Sigmoid colon (tissue), 7 donors: ENCODE measurements at places on chromosomes 3 and 15.

DNA sequence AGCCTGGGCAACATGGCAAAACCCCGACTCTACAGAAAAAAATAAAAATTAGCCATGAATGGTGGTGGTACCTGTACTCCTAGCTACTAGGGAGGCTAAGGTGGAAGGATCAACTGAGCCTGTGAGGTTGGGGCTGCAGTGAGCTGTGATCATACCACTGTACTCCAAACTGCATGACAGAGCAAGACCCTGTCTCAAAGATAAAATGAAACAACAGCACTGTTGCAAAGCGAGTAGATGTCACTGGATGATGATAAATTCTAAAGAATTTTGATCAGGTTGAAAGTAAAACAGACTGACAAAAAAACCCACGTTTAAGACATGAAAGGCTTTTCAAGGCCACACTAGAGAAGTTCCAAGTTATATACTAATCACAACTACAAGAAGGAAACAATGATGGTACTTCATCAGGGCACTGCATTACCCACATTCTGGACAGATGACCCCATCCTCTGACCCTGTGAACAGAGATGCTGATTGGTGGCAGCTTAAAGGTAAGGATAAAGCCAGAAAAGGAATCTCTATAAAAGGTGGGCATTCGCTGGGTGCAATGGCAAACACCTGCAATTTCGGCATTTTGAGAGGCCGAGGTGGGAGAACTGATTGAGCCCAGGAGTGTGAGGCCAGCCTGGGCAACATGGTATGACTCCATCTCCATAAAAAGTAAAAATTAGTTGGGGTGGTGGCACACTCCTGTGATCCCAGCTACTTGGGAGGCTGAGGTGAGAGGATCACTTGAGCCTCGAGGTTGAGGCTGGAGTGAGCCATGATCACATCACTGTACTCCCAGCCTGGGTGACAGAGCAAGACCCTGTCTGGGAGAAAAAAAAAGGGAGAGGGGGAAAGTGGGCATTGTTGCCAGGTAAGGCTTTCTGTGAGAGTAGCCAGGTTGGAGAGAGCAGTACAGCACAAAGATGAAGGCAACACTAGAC, 59.2 kb downstream of the TBL1XR1 start:
- DNase-seq, result no peak

DNA sequence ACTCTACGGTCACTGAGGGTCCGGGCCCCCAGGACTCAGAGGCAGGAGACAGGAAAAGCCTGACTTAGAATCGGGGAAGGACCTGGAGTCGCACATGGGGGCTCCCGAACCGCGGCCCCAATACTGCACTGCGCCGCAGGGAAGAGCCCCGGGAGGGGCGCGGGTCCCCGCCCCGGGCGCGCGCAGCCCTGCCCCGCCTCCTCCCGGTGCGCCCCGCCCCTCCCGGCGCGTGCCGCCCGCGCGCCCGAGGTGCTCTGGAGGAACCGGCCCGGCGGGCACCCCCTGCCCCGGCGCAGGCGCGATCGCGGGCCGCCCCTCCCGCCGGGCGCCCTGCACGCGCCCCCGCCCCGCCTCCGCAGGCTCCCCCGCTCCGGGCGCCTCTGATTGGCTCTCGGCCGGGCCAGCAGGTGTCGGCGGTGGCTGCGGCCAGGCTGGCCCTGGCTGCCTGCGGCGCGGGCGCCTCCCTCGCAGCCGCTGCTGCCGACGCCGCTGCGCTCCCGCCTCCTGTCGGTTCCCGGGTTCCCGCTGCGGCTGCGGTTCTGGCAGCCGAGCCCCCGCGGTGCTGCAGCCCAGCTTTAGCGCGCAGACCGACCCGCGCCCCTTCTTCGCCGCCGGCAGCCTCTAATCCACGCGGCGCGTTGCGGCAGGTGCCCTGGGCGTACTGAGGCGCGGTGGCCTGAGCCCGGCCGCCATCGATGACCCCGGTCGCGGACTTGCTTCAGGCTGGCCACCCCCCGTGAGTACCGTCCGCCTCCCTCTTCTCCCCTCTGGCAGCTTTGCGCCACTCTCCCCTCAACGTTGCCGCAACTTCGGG, at the start of gene MYRIP:
MYRIP (plus strand) TSS at position 429 of the 814 bp plus-strand sequence. CDS start 91,208 bp downstream, outside the sequence.
- peak; percentile 69 for DNase-seq

DNA sequence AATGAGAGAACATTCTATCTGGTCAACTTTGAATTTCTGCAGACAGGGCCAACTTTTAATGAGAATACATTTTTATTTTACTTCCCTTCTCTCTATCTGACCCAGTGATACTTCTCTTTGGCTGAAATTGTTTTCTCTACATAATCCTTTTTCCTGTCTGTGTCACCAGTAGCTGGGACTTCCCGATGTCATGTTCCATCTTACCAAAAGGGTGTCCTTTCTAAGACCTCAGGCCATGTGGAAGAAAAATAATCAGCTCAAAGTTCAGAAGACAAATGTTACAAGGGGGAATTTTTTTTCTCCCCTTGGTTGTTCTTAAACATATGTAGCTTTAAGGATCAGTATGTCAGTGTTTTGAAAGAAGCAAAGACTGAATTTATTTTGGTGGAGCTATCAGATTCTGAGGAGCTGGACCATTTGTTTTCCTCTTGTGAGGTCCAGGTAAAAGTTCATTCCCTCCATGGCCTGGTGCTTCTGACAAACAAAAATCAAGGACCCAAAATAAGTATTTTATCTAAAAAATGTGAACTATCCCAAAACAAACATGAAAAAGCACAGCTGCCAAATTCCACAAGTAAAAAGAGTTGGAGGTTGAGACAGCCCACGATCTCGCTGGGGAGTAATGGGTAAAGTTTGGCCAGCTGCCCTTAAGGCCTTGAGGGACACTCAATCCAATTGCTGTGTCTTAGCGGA, 859.4 kb upstream of the NR2F2 start:
- DNase-seq, result no peak

DNA sequence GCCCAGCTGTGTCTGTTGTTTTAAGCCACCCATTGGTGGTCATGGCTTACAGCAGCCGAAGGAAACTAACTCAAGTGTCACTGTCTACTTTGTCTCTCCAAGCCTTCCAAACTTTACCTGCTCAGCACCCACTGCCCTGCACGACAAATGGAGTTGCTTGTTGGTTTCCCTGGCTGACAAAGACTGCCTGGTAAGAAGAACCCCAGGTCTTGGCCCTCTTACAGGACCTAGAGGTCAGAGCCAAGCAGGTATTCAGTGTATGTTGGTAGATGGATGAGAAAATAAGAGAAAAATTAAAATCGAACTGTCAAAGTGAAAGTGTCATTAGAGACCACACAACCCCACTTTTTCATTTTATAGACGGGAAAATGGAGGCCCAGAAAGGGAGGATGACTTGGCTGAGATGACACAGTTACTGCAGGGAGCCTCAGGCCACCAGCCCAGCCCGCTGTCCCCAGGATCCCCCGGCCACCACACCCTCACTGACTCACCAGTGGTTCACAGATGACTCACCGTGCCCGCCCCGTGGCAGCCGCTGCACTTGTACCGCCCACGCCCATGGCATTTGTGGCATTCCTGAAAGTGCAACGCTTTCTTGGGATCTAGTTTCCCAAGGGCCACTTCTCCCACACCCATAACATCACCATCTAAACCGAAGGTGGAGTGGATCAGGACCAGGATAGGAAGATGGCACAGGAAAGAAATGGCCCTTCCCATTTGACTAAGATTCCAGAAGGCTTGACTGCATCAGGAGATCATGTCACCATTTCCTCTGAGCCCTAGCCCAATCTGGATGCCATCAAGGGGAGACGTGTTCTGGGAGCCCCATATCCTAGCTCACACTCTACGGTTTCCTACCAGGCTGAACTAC, 15.2 kb downstream of the SSUH2 start:
- peak; percentile 71 for DNase-seq

DNA sequence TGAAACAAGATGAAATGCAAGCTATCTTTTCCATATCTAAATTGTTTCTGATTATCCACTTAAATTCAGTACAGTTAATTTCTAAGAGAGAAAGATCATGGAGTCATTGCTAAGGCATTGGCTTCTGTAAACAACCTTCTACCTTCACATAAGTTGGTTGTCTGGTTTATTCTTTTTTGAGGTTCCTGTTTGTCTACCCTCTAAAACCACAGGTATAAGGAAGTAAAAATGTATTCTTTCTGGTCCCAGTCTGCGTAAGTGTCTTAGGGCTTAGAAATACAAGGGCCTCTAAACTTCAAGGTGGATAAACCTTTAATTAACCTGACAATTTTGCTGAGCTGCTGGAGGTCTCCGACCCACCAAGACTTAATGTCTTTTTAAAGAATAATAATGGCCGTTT, 3.6 kb upstream of the ATOSA start:
- DNase-seq, result no peak

DNA sequence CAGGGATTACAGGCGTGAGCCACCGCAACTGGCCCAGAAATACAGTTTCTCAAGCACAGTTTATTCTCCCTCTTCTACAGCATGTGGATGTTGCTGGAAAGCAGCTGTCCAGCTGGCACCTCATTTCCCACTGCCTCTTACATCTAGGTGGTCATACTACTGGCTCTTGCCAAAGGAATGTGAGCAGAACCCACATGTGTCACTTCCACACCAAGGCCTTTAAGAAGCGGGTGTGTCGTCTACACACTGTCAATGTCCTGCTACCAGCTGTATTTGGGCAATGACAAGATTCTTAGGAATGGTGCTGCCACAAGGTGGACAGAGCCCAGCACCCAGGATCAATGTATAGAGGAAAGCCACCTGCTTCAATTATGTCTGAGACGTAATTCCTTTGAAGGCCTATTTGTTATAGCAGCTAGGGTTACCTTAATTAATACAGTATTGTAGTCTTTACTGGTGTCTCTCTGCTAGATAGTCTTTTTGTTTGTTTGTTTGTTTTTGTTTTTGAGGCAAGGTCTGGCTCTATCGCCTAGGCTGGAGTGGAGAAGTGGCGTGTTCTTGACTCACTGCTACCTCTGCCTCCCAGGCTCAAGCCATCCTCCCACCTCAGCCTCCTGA, 15.1 kb upstream of the RAB7A start:
- no peak for DNase-seq

DNA sequence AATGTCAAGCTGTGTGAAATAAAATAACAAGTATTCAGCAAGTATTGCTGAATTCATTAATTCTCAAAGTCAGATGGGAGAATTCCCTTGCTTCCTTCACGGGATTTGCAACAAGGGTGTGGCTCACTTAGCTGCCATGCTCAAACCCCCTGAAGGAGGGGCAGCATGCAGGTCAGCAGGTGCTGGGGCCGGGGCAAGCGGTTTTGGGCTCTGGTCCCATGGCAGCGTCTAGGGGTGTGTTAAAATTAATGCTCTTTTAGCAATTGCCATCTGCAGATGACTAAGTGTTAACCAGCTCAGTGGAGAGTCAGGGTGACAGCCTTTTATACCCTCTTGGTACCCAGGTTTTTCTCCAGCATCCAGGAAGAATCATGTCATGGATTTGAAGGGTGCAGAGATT, 40.0 kb upstream of the RBMS3 start:
- DNase-seq, result no peak

DNA sequence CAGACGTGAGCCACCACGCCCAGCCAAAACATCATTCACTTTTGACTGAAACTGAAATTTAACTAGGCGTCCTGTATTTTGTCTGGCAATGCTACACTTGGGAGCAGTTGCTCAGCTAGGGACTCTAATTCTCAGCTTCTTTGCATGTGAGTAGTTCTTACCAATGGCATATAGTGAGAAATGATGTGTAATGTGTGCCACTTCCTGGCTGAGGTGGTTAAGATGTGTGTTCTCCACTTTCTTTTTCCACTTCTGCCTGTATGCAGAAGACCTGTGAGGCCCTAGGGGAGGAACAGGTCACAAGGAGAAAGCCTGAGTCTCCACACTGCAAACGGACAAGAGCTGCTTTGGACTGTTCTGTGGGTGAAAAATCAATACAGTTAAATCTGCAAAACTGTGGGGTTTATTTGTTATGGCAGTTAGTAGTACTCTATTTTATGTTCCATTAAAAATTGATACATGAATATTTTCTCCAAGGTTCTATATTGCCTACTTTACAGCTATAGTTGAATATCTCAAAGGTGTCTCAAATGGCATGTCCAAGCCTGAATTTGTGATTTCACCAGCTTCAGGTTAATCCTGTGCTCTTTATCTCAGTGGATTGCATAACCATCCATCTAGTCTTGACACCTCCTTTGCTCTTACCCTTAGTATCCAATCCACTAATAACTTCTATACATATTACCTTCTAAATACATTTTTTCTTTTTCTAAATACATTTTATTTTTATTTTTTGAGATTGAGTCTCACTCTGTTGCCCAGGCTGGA, 59.3 kb downstream of the NR1D2 start:
- no peak for DNase-seq

- DNase-seq, result no peak
Observed at GRCh38 chr3:148773805-148774204, 53.8 kb upstream of the CPB1 start.

DNA sequence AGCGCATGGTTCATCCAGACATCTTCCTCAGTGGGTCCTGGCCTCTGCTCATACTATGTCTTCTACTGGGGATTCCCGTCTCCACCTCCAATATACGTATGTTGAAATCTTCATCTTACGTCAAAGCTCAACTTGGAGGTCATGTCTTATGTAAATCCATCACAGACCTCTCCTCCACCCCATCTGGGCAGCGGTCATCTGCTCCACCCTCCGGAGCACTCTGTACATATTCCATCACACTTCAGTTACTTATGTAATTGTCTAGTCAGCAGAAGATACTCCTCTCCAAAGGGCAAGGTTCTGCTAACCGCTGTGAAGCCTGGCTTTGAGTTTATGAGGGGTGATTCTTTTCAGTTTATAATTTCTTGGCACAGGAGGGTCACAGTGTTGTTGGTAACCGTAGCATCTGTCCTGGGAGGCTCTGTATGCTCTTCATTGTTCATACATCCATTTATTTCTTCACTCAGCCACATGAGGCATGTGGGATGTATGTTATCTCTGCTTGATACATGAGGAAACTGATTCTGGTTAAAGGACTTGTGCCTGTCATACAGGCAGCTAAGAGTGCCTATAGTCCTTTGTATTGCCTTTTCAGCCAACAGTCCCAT, 22.1 kb downstream of the MAP2K1 start:
- DNase-seq, result no peak

DNA sequence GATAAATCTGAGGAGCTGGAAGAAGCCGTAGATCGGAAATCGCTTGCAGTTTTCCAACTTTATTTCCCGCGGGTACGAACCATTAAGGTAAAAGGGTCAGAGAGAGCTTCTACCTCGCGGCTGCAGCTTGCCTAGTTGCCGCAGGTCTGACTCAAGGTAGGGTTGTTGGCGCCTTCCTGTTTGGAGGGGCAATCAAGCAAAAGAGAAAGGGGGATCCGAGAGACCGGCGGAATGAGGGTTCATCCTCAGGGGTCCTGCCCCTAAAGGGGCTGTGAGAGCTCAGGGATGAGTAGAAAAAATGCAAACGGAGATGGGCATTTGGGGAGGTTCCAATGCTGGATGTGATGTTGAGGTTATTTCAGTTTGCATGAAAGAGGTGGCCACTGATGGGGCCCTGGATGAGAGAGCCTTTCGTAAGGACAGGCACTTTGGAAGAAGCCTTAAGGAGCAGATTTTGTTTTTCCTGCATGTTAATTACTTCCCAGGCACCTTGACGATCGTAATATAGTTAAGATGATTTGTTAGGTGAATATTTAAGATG, 265.4 kb downstream of the CGGBP1 start:
- no peak for DNase-seq

DNA sequence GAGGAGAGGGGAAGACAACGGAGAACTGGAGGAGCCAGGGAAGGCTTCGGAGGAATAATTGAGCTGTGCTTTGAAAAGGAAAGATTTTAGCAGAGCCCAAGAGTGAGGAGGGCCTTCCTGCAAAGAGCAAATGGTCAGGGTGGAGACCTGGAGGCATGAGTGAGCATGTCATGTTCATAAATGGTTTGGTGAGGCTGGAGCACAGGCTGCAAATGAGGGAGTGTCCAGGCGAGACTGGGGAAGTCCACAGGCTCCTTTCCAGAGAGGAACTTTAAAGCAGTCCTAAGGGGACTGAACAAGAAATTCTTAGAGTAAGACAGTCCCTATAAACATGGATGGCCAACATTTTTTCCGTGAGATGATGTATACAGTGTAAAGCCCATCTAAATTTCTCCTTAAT, 108.8 kb downstream of the THSD4 start:
- DNase-seq, result no peak
